ENCODE measurements at places on chromosomes 12 and 14.

DNA sequence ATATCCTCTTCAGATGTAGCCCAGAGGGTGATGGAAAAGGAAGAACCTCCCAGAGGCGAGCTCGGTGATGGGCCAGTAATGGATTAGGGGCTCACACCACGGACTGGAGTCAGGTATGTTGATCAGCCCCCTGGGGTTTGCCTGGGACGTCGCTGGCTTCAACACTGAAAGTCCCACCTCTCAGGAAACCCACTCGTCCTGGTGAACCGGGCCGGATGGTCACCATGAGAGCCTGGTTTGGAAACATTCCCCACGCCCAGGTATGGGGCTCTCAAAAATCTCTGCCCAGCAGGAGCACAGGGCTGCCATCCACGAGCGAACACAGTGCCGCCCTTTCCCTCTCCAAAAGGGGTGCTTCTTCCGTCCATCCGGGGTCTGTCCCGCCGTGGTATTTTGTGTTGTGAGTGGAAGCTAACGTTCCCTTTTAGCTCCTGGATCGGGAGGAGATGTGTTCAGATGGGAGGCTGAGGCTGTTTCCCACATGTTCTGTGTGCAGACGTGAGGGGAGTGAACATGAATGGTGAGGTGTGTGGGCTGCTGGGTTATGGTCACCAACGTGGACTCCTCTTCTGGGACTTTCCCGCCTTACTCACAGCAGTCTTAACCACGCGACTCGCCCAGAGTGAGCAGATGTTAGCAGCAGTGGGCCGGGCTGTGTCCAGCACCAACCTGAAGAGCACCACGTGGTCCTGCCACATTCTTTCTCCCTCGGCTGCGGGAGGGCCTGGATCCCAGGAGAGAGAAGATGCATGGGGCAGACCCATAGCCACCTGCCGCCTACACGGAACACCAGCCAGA, 139.2 kb downstream of the KIF26A start:
- DNase-seq: no peak

DNA sequence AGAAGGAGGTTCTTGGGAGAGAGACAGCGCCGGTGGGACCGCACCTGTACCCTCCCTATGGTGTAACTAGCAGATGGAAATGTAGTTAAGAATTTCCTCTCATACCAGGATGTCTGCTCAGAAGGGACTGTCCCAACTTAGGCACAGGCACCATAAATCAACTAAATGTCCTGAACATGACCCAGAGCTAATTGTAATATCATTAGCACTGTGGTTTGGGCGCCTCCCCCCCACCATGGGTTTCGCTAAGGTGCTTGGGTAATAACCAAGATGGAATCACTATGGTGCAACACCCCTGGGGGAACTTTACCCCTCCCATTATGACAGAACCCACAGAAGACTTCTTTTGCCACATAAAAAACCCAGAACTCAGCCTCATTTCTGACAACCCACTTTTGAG, 15.9 kb downstream of the ZNF641 start:
- DNase-seq: no peak

DNA sequence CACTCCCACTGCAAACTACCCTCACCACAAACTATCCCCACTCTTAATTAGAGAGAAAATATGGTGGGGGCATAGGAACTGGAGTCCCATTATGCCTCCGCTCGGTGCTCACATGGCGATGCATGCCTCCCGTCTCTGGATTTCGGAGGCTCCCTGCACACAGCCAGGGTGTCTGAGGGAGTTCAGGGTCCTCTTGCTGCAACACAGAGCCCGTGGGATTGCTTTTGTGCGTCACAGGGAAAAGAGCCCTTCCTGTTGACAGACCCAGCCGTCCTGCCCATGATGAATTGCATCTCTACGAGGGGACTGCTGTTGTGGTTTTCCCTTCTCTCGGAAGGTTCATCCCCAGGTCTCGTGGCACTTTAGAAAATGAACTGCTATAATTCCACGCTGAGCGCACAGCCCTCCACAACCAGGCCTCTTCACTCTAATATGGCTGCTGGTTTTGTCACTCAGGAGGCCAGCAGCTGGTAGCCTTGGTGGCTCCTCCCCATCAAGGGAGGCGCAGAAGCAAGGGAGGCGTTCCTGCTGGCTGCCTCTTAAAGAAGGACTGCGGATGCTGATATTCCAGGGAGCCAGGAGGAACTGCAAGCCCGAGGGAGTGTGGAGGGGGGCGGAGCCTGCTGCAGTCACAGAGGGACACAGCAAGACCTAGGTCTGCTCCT, 158.0 kb downstream of the KCNA5 start:
- no peak for DNase-seq

GRCh38 chr12:111596985-111597830, 1.9 kb downstream of the ATXN2 start:
- DNase-seq: no peak
